ENCODE measurements at places on chromosomes 16 and 17.

DNA sequence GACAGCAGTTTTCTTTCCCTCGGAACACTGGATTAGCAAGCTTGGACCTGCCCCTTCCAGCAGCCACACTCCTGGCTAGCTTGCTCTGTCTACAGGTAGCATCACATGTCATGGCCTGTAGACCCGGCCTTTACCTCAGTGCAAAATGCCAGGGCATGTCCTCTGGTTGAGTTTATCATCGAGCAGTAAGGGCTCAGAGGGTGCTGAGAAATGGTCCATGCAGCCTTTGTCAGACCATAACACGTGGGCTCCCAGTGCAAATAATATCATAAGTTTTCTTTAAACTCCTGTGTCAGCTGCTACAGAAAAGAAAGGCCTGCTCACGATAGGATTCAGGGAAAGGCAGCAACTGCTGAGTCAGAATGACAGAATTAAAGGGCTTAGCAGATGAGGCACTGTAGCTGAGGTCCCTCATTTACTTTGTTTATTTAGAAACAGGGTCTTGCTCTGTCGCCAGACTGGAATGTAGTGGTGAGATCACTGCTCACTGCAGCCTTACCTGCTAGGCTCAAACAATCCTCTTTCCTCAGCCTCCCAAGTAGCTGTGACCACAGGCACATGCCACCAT lies 8.0 kb upstream of the GNA13 start:
- no peak for DNase-seq

DNA sequence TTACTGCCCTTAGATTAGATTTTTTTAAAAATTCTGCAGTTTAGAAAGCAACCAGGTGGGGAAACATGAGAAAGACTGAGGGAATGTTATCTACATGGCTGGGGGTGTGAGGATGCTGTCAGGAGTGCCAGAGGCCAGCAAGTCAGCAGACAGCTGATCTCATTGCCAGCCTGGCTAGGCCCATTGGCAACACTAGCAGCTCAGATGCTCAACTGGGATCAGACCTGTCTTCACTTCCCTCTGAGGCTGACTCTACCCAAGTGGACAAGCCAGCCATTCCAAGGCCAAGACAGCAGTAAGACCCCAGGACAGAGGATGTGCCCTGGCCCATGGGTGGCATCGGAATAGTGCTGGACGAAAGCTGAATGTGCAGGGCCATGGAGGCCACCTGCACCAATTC lies 96.2 kb downstream of the TMEM132E start:
- no peak for DNase-seq

- no peak for DNase-seq
Observed at GRCh38 chr17:83108709-83109108, 29.3 kb downstream of the METRNL start.

DNA sequence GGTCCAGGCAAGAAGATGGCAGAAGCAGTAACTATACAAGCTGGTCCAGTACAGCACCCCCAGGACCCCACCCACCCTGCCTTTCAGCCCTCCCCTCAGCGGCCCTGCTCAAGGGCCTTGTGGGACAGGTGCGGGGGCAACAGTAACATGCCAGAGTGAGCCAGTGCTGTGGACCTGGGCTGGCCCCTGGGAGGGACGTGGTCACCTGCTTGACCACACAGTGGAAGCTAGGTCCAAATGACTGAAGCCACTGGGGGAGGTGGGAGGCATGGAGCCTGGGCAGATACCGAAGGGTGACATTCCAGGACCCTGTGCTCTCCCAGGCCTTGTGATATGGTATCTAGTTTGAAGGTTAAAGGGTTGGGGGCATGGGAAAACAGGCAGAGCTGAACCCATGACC lies 17.3 kb downstream of the ATP6V0D1 start:
- DNase-seq = no peak

DNA sequence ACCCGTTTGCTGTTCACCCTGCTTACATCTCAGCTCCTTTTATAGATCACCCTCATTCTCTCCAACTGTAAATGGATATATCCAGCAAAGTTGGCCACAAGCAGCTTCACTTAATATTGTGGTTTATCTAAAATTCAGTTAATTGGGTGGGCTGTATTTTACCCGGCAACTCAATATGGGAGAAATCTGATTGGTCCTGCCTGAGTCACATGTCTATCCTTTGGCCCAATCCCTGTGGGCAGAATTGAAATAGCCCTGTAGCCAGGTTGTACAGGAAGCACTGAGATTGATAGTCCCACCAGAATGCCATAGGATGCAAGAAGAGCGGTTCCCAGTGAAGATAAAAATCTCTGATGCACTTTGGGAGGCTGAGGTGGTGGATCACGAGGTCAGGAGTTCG lies 73.2 kb downstream of the AIPL1 start:
- DNase-seq = no peak

DNA sequence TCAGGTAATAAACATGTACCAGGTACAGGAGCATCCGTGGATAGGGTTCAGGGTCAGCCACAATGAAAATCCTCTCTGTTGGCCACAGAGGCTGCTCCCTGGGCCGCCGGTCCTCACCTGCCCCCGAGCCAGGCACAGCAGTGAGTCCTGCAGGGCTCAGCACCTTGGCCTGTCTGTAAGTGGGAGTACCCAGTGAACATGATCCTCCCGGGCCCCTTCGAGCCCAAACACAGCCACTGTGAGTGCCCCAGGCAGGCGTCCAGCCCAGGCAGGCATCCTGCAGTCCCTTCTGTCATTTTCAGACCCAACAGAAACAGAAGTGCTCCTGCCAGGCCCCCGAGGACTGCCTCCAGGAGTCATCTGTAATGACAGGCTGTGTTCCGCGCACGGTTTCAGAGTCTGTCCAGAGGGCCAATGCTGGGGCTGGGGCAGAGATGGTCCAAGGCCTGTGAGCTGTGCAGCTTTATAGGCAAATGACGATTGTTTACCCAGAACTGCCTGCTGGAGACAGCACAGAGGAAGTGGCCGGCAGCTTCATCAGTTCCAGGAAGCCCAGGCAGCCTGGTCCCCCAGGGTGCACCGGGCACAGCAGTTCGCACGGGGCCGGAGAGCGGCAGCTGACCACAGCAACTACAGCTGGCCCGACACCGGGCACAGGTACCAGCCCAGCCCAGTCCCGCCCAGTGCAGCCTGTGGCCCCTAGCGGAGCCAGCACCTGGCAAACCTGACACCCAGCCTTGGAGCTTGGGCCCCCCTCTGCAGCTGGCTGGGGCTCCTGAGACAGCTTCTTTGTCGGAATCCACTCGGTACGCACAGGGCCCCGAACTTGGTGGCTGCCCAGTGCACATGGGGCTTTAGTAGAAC lies 13.2 kb downstream of the SLC7A5 start:
- DNase-seq = no peak

DNA sequence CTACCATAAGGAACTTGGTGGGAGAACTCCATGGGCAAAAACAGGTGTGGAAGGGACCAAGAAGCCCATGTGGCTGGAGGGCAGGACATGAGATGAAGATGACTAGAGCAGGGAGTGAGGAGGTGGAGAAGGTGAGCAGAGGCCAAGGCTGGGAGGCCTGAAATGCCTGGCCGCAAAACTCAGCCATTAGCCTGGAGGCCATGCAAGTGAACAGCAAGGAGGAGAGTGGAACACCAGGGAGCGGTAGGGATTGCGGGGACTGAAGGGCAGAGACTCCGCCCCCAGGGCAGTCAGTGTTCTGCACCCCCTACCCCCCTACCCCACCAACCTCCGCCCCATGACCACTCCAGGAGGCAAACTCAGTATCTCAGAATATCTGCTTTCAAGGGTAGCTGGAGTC lies 17.0 kb downstream of the BCL7C start:
- no peak for DNase-seq

DNA sequence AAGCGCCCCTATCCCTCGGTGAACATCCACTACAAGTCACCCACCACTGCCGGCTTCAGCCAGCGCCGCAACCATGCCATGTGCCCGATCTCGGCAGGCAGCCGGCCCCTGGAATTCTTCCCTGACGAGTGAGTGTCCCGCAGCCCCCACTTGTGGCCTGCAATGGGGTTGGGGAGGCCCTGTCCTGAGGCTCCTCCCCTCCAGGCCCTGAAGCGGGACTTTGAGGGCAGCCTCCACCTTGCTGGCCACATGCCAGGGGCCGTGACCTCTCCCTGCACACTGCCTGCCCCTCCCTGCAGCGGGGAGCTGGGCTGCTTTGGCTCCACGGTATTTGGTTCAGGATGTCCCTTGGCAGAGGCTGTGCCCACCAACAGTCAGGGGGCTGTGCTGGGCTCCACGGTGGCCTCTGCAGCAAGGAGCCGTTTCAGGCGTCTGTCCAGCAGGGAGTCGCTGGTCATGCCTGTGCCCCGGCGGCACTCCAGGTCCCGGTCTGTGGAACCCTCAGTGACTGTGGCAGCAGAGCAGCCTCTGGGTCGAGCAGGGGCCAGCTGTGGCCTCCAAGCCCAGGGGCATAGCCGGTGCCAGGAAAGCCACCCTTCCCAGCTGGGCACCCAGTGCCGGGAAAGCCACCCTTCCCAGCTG lies 8.3 kb downstream of the NME3 start:
- DNase-seq = no peak

GRCh38 chr17:71530248-71530647 lies 590.6 kb upstream of the SOX9 start:
- peak; percentile 13 for DNase-seq

GRCh38 chr17:17770632-17771044 lies 66.1 kb downstream of the SREBF1 start:
- DNase-seq = no peak

DNA sequence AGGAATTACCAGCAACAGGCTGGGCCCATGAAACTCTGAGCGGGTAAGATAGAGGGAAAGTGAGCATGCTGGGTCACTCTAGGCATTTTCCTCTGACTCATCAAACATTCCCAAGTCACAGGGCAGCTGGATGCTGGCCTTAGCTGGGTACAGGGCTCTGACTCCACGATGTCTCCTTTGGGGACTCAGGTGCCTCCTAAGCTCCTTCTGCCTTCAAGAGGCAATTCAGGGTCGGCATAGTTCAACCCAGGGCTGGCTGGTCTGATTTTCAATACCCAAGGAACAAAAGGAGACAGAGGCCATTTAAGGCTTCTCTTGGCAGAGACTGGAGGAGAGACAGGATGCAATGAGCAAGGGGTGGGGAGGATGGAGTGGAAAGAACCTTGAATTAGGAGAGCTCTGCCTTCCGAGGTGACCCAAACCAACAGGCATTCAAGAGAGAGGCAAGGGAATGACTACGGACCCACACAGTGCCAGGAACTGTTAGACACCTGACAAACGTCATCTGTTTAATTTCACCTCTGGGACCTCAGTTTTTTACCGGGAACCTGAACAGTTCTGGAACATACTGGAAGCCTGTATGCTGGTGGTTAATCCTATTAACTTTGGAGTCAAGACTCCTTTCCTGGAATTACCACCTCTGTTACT lies 910 bp downstream of the WBP2 start:
- no peak for DNase-seq

DNA sequence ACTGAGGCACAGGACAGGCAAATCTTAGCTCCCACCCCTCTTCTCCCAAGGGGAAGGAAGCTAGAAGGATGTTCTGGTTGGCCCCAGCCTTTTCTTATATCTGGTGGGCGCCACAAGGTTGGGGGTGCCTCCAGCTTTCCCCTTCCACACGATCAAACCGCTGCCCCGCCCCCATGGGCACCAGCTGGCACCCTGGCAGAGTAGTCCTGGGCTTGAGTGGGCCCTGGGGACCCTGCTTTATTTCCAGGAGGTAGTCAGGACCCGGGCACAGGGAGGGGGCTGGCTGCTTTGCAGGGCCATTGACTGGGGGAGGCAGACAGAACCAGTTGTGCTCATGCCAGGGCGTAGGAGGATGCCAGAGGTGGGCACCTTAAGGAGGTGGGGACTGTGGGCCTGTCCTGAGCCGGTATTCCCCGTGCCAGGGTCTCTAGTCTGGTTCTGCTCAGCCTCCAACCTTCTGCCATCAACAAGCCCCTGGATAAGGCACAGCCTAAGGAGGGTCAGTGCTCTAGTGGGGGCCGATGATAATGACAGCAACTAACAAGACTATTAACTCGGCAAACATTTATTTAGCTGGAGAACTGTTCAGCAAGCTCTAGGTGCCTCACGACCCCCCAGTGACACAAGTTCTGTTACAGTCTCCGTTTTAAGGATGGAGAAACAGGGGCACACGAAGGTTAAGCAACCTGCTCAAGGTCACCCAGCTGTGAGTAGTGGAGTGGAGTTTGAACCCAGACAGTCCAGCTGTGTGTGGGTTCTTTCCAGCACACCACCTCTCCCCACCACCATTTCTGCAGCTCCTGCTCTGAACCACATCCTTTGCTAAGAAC lies 7.6 kb upstream of the PPP1R1B start:
- no peak for DNase-seq

DNA sequence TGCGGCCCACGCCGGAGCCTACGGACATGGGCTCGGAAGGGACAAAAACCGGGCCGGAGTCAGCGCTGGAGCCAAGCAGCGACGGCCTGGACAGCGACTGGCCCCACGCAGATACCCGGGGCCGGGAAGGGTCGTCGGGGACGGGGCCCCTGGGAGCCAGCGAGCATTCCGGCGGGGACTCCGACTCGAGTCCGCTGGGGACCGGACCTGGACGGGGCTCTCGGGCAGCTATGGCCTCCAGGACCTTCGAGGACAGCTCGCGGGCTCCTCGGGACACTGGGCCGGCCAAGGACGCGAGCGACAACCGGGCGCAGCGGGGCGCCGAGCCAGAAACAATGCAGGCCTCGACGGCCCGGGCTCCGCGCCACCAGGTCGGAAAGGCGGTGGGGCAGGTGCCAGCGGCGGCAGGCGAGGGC lies 1.0 kb downstream of the MYO15B start:
- DNase-seq = no peak

GRCh38 chr17:3689262-3690093 lies 6.5 kb downstream of the P2RX5 start:
- no peak for DNase-seq

GRCh38 chr16:31698901-31699300 lies 171.2 kb downstream of the AHSP start:
- DNase-seq = no peak

- no peak for DNase-seq
Observed at GRCh38 chr16:53131050-53131362, 76.2 kb downstream of the CHD9 start.

DNA sequence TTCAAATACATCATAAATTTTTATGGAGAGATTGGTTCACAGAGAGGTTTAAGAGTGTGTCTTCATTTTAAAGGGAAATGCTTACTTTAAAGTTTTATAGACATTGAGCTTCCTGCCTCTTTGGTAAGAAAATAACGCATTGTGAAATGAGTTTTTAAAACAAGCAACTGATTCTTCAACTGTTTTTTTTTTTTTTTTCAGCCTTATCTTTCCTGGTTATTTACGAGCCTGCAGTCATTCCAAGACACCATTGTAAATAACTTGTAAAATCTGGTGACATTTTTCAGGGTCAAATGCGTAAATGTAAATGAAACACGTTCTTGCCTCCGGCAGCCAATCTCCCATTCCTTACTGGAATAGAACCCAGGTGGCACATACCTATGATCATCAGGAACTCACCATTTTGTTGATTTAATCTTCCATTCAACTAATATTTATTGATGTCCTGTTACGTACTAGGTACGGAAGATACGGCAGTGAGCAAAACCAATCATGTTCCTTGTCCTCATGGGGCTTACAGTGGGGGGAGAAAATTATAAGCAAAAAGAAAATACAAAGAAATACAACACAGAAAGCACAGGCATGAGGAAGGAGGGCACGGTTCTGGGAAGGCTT lies 33.2 kb upstream of the CDYL2 start:
- no peak for DNase-seq

All from fibroblast of skin of left biceps (primary cell).